ENCODE measurements at places on chromosomes 13 and 19. TPM values are rescaled to one million over a fixed set of nuclear protein-coding genes. Genes with fewer than 3 reads are reported as not detected.

GRCh38 chr19:55653651-55654322 lies 1.0 kb upstream of the U2AF2 start:
- H3K36me3 ChIP-seq, result no peaks in the 10 kb centered on the region
- peak overlapping the region; percentile 99 for H3K27ac ChIP-seq
- H3K4me3 ChIP-seq, result peak overlapping the region; percentile 92
- H3K27me3 ChIP-seq, result no peaks in the 10 kb centered on the region

DNA sequence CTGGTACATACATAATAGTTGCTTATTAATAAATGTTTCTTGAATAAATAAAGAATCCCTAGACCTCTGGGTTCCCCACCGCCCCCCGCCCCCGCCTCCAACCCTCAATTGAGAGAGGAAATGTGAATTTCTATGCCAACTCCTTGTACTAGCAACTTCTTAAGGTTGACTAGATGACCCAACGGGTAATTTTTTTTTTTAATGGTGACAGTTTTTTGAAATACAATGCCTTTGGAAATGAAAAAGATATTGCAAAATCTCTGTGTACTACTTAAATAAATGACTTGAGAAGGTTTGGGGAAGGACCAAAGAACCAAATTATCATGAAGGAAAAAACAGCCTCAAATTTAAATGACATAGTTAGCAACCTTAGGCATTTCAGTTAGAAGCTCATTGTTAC lies 640.3 kb downstream of the TBC1D4 start:
- H3K27ac ChIP-seq, result no peak overlapping the region
- H3K36me3 ChIP-seq, result no peaks in the 10 kb centered on the region
- DNase-seq, result no peak
- H3K27me3 ChIP-seq, result no peaks in the 10 kb centered on the region
- no peaks in the 10 kb centered on the region for H3K4me1 ChIP-seq

DNA sequence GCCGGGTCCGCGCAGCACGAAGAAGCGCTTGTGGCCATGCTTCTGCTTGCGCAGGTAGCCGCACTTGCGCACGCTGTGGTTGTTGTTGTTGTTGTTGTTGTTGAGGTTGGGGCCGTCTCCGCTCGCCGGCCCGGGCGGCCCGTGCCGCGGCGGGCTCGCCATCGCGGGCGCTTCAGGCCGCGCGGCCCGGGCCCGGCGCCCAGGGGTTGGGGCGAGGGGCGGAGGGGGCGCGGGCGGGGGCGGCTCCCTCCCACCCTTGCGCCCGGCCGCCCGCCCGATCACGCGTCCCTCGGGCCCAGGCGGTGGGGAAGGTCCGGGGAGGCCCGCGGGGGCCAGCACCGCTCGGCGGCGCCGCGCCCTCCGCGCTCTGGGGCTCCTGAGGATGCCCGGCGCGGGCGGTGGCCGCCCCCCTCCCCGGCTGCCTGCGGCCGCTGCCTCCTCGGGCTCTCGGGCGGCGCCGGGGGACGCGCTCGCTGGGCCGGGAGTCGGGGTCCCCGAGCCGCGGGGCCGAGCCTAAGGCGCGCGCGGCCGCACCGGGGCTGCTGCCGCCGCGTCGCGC lies 412 bp downstream of the IRS2 start:
- peak overlapping the region; percentile 96 for H3K27ac ChIP-seq
- peaks cover 25% of the 10 kb centered on the region for H3K36me3 ChIP-seq
- no peaks in the 10 kb centered on the region for H3K27me3 ChIP-seq
- peak overlapping the region; percentile 95 for H3K4me3 ChIP-seq

DNA sequence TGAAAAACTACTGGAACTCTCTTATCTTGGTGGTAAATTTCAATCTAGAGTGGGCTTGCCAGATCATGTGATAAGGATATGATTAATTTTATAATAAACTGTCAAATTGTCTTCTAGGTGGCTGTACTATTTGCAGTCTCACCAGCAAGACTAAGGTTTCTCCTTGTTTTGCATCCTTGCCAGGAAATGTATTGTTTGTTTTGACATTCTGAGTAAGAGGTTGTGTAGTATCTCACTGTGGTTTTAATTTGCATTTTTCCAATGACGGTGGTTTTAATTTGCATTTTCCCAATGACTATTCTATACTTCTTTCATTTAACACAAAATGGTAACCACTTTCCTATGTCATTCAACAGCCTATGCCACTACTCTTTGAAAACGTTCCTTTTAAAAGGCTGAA lies 2.0 kb downstream of the CAB39L start:
- H3K36me3 ChIP-seq, result no peaks in the 10 kb centered on the region
- H3K4me1 ChIP-seq, result no peaks in the 10 kb centered on the region
- H3K4me3 ChIP-seq, result no peak overlapping the region
- H3K27me3 ChIP-seq, result no peaks in the 10 kb centered on the region
- H3K27ac ChIP-seq, result no peak overlapping the region

- H3K4me1 ChIP-seq, result no peaks in the 10 kb centered on the region
- peaks cover 53% of the 10 kb centered on the region for H3K36me3 ChIP-seq
- no peak overlapping the region for H3K4me3 ChIP-seq
- DNase-seq, result no peak
- no peak overlapping the region for H3K27ac ChIP-seq
These were observed 62.0 kb downstream of the PARP4 start for GRCh38 chr13:24450530-24450929.

Gene SCEL
- total RNA-seq, result not detected

DNA sequence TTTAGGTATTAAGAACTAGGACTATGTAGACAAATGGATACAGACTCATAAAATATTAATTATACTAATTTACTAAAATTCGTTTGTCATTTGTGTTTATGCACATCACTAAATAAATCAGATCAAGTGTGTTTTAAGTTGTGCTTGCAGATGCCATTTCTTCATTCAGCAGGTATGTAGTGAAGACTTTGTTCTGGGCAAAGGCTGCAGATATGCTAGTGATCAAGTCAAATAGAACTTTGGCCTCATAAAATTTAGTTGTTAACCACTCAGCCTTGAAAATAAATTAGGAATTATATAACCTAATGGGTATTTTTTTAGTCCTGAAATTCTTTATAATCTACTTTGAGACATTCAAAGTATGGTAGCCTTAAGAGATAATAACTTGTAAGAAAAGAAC lies 80.4 kb upstream of the TRPC4 start:
- H3K4me1 ChIP-seq, result no peaks in the 10 kb centered on the region
- H3K36me3 ChIP-seq, result no peaks in the 10 kb centered on the region
- no peak overlapping the region for H3K4me3 ChIP-seq
- no peak for DNase-seq

Gene GIPC3
- total RNA-seq, result not detected

DNA sequence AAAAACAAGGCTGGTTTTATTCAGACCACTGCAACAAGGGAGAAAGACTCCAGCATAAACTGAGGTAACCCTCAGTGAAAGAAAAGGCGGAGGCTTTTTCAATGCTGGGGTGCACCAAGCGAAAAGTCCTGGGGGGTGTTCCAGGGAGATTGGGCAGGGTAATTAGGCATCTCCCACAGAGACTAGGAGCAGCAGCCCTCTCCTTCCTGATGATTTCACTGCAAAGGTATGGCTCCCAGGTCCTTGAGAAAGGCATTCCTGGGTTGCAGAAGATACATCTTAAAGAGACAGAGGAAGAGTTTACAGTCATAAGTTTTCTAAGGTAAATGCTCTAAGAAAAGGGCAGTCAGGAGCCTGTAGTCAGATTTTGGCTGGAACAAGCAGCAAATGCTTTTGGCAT lies 412.0 kb downstream of the FOXO1 start:
- H3K4me3 ChIP-seq, result no peak overlapping the region
- H3K4me1 ChIP-seq, result no peaks in the 10 kb centered on the region
- DNase-seq, result no peak
- no peaks in the 10 kb centered on the region for H3K27me3 ChIP-seq

All from sigmoid colon (tissue), 7 donors.